ENCODE measurements at places on chromosomes 12 and 14.

GRCh38 chr14:52402812-52403526, 88.9 kb downstream of the PTGER2 start:
- DNase-seq = no peak

GRCh38 chr14:90491221-90491885, 94.5 kb downstream of the CALM1 start:
- DNase-seq = no peak

DNA sequence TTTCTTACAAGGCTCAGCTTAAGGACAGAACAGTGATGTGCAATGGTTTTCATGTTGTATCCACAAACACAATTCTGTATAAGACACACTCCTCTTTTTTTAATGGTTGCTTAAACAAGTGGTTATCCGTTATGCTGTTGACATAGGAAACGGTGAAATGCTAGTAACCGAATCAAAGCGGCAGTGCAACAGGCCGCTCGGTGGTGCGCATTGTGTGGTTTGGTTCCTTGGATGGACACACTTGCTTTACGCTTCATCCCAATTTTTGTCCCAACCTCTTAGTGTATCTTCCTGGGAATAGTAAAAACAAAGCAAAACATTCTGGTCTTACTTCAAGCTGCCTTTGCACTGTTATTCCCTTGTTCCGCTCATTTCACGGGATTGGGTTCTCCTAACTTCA, 650 bp upstream of the PTGER2 start:
- DNase-seq = no peak

DNA sequence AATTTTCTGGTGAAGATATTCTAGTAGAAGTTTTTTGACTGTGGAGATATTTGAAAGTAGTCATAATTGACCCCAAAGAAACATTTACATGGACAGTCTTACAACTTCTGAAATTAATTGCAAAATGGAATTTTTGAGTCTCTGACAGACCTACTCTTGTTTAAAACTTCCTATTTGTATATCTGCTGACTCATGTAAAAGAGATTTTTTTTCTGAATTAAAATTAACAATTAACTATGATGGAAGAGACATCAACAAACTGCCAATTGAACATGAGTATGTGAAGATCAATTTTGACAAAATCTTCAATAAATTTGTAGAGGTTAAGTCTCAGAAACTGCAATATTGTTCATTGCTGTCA, 108.5 kb upstream of the MAX start:
- no peak for DNase-seq

DNA sequence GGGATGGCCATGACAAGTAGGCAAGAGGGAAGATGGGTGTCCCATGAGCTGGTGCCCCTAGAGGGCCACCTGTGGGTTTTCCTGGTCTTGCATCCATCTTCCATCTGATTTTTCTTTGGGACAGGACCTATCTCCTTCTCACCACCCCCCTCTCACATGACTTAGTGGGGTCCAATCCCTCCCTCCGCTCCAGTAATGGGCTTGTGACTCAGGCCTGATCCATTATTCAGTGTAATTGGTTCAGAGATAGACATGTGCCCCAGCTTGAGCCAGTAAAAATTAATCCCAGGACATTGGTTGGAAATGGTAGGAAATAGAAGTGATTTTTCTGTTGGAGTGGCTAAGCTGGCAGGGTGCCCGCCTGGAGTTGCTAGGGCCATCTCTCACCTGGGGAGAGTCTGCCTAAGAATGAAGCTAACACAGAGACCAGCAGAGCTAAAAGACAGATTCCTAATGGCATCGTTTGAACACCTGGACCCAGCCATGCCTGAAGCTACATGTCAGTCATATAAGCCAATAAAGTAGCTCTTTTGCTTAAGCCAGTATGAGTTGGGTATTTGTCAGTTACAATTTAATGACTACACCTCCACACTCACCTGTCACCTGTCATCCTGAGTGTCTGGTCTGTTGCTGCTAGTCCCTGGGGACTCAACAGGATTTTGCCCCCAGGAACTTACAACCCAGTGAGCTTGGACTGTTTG, 14.7 kb downstream of the RASAL1 start:
- DNase-seq = no peak

- no peak for DNase-seq
These were observed 8.3 kb downstream of the PROX2 start for GRCh38 chr14:74867673-74868072.

DNA sequence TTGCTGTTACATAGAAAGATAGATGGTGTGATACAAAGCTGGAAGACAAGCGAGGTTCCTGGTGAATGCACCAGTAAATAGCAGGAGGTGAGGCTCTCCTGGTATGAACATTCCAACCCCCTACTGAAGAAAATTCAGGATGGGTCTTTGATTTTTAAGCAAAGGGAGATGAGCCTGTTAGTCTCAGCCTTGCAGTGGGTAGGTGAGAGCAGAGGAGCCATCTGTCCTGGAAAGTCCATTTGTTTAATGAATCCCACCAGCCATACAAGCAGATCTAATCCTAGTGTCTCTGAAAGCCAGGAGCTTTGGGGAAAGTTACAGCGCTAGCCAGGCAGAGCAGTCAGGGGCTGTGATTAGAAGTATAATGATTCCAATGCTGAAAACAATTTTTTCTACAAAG, 234.8 kb upstream of the FOXN3 start:
- DNase-seq = no peak
